A673 (cell line): ENCODE measurements at places on chromosomes 11 and 22. TPM values are rescaled to one million over a fixed set of nuclear protein-coding genes. Genes with fewer than 3 reads are reported as not detected.
A peak's percentile ranks its signal among the peaks of the same experiment; 100 is the strongest.

- DNase-seq, result no peak
Observed at GRCh38 chr22:47260551-47260950, 498.1 kb downstream of the TBC1D22A start.

GRCh38 chr22:21642584-21643448, 714 bp downstream of the SDF2L1 start:
- DNase-seq, result peak; percentile 86

GRCh38 chr22:22487869-22488597, 20.5 kb downstream of the ZNF280B start:
- no peak for DNase-seq

DNA sequence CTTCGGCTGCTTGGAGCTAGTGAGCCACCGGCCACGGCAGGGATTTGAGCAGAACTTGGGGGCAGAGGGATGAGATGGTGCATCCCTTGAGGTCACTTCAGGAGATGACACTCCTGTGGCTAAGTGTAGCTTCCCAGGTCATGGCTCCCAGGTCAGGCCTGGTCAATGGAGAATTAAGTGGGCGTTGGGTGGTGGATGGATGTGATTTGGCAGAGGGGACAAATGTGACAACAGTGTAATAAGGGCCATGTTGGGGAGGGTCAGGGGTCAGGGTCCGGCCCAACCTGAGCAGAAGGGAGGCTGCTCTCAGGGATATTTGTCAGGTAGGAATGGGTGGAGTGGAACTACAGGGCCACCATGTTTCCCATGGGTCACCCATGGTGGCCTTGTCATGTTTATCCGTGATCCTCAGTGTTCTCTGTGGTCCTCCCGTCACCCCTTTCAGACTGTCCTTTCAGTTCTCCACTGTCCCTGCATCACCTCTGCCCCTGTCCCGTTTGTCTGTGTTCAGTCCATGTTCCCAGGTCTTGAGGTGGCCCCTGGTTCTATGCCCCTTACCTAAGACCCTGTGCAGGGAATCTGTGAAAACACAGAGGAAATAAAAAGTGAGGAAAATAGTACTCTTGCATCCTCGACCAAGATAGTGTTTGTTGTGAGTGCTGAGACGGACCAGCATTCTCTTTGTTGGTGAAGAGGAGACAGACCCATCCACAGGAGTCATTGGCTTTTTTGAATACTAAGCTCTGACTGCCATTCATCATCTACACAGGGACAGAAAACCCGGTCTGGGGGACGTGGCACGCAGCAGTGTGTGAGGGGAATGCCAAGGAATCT, 6.1 kb downstream of the SLC25A1 start:
- DNase-seq, result no peak

DNA sequence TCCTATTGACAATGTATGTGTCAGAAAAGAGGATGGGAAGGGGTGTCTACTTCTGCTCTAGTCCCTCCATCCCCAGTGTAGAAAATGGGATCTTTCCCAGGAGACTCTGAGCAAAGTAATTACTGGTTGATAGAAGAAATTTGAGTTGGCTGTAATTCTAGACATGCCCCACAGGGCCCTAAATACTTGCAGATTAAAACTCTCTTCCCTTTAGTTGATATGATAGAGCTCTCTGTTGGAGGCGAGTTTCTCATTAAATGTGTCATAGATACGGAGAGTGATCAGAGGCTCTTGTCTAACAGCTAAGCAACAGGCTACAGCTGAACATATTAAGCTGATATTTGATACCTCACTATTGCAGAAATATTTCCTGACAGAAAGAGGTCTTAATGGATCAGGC, 32.9 kb downstream of the OR52E1 start:
- DNase-seq, result peak; percentile 25

DNA sequence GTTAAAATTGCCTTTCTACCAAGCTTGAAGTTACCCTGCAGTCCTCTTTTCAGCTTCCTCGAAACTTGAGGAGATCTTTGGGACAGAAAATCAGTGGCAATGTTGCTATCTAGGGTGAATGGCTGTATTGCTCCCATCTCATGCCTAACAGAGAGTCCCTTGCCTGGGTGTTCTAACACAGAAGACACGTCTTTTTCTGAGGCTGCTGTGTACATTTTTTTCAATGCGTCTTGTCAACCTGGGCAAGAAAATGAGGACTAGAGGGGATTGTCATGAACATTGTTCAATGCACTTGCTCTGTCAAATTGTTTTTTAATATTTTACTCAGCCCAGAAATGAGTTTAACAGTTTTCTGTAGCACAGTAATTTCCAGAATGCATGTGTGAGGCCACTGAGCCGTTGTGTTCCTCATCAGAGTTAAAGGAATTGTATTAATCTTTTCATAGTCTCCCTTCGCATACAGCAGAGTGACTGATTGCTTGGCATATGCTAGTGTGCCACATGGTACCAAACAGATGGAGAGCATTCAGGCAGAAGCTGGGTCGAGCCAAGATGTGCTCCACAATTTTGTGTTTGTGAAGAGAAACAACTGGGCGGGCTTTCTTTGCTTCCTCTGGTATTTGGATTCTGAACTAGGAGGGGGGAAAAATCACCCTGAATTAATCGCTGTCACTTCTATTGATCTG, 86.0 kb downstream of the CASP12 start:
- no peak for DNase-seq

- DNase-seq, result no peak
Observed at GRCh38 chr11:133621611-133622010, 89.3 kb upstream of the OPCML start.

GRCh38 chr22:36860017-36860416, 789 bp upstream of the NCF4 start:
- DNase-seq, result no peak

- no peak for DNase-seq
Observed at GRCh38 chr11:64900263-64900678, 16.7 kb downstream of the ATG2A start.

GRCh38 chr22:24417901-24418641, 9.3 kb upstream of the ADORA2A start:
- DNase-seq, result no peak

- no peak for DNase-seq
Observed at GRCh38 chr11:85787809-85788760, 22.9 kb downstream of the SYTL2 start.

- DNase-seq, result no peak
Observed at GRCh38 chr11:73746701-73747100, 14.2 kb downstream of the RAB6A start.

DNA sequence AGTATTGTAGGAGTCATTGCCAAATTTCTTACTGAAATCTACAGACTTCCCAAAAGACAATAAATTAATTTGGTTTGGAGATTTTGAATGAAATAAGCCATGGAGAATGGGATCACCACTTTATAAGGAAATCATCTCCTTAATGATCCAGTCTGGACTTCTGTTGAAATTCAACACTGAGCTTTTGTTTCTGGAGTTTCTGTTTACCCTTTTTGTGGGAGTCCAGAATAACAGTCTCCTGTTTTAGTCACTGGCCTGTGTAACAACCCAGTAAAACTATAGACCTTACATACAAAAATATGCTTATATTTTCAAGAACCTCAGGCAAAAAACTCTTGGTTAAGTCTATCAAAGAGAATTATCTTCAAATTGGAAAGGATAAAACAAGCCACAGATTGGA, 321.7 kb upstream of the PLET1 start:
- no peak for DNase-seq

DNA sequence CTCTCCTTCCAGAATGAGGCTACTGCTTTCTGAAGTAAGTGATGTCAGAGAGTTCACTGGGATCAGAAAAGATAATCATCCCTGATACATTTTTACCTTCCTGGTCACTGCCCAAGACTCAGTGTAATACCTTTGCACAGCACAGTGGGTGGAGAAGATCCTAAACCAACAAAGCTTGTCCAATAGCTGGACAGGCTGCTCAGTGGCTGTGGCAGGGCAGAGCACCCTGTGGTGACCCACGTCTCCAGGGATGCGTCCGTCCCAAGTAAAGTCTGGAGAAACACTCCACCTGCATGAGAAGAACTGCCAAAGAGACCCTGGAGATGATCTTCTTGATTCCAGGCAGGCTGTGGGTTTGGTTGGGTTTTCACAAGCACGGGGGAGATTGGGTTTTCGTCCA, 31.0 kb upstream of the TLCD5 start:
- no peak for DNase-seq

DNA sequence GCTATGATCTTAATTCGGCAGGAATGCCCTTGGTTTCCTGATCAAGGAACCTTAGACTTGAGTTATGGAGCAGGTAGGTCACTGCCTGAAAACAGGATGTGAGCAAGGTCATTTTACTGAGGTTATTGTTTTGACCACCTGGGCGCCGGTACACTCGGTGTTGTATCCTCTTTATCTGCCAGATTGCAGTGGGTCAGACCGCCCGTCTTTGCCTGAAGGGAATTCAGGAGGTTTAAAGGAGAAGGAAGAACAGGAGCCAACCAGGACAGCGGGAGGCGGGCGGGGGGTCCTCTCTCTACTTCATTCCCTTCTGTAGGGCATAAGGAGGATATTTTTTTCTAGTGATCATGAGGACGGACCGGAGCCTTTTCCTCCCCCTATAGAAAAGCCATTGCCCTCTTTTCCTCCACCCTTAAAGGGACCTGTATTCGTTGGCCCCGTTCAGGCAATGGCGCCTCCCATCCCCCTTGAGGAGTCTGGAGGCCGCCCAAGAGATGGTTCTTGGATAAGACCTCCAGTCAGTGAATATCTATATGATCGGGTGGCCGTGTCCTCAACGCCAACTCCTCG, 649 bp downstream of the MS4A15 start:
- no peak for DNase-seq

DNA sequence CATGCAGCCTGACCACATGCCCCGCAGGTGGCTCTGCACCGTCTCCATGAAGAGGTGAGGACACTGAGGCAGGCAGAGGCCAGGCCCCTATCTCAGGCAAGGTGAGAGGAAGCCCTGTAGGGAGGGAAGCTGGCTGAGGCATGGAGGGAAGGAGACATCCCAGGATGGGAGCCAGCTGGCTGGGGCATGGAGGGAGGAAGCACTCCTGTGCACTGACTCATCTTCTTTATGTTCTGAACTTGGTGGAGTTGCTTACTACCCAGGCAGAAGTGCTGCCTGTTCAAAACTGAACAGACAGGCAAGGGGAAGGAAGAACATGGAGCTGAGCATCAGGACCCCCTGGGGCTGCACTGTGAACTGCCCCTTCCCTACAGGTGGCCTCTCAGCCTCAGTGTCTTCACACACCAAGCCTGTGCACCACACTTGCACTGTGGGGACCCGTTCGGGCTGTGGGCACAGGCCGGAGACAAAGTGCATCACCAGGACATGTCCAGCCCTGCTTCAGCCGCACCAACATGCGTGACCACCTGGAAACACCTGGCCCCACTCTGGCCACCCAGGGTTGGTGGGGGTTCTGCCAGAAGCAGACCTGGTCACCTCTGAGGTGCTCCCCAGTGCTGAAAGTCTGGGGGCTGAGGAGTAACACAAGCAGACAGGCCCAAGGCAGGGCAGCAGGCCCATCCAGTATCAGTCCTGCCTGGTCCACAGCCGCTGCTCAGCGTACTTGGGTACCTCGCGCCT, 55.5 kb downstream of the DGCR2 start:
- no peak for DNase-seq

GRCh38 chr11:83629775-83630174, 343.6 kb upstream of the CCDC90B start:
- no peak for DNase-seq

DNA sequence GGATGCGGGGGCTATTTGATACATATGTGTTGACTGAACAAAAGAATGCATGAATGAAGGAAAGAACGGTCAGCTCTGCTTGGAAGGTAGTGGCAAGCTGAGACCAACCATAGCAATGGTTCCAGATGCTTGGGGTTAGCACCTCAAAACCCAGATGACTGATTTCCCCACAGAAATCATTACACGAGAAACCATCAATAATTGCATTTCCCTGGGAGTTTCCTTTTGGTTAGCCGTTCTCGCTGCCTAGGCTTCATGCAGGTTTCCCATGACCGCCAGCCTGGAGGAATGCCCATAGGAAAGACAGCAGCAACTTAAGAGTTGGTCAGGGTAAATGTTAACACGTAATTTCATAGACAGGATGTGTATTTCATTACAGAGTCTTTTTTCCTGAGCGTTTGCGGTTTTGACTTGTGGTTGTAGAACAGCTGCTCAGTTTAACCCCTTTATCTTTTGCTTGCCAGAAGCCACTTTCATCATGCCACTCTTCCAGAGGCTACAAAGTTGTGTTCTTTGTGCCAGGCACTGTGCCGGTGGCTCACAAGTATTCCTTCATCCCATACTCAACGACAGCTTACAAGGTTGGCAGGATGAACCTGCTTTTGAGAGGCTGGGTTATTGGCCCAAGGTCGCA, 2.8 kb downstream of the IL17RA start:
- no peak for DNase-seq

DNA sequence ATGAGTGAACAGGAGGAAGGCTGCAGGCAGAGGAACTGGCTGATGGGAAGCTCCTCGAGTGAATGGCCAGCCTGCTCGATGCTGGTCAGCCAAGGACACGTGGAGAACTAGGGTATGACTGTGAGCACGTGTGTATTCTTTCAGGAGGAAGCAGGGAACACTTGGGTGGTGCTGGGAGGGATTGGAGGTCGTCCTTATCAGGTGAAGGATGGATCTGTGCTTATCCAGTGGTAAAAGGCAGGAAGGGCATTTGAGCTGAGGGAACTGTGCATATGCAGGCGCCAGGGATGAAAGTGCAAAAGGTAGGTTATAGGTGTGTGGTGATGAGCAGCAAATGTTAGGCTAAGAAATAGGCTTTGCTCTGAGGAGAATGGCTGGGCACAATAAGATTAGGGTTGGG, 9.7 kb upstream of the SLCO2B1 start:
- no peak for DNase-seq

DNA sequence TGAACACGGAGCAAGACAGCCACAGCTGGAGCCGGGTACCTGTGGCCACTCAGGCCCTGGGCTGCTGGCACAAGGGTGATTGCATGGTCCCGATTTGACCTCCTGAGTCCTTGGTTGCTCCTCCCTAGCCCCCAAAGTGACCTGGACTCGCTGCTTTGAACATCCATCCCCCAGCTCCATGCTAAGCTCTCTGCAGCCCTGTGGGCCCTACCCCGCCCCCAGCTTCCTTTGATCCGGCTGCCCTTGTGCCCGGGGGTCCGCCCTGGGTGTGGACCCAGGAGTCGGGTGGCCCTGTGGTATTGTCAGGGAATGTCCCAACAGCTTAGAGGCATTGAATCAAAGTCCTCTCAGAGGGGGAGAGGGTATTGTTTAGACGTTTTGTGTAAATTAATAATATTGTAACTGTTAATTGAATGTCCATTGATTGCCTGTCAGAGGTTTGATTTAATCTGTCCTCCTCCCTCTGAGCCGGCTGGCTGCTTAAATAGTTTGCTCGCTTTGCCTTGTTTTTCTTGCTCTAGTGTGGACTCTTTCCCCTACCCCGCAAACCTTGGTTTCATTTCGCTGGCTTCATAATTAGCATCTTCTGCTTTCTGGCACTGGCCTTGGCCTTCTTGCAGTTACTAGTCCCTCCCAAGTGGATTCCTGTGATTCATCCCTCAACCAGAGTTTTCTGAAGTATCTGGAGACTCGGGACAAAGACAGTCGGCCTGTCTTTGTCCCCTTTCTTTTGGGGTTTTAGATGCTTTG, 20.7 kb downstream of the GRIK4 start:
- no peak for DNase-seq

Gene TEX12
- total RNA-seq, result 0.26 and 0.41 TPM in 2 replicates

Gene OR52I2
- not detected in 2 replicates for total RNA-seq

Gene GAB2
- 21.5 and 29.9 TPM in 2 replicates for total RNA-seq

Gene OR5M8
- not detected in 2 replicates for total RNA-seq

Gene C11orf97
- total RNA-seq, result not detected in 2 replicates

Gene CCDC87
- total RNA-seq, result 0.90 and 1.1 TPM in 2 replicates

Gene ARHGAP42
- total RNA-seq, result 8.0 and 8.3 TPM in 2 replicates

Gene CDC42EP2
- total RNA-seq, result 4.8 and 5.4 TPM in 2 replicates

Gene MRGPRF
- 5.2 and 9.3 TPM in 2 replicates for total RNA-seq

Gene CFAP300
- total RNA-seq, result 10.9 and 11.3 TPM in 2 replicates

Gene ART5
- total RNA-seq, result not detected in 2 replicates

Gene PKNOX2
- 1.1 and 1.4 TPM in 2 replicates for total RNA-seq

Gene GPHA2
- not detected in 2 replicates for total RNA-seq

Gene CCDC134
- total RNA-seq, result 25.9 and 27.4 TPM in 2 replicates

Gene TREH
- total RNA-seq, result not detected in 2 replicates

Gene CYP2D6
- 2.4 and 2.8 TPM in 2 replicates for total RNA-seq
